ENCODE measurements at places on chromosomes 16 and 17. TPM values are rescaled to one million over a fixed set of nuclear protein-coding genes. Genes with fewer than 3 reads are reported as not detected.

Gene LITAFD
- not detected for polyA plus RNA-seq

Gene DHX58
- 7.1 TPM for polyA plus RNA-seq

Gene C1QTNF8
- not detected for polyA plus RNA-seq

DNA sequence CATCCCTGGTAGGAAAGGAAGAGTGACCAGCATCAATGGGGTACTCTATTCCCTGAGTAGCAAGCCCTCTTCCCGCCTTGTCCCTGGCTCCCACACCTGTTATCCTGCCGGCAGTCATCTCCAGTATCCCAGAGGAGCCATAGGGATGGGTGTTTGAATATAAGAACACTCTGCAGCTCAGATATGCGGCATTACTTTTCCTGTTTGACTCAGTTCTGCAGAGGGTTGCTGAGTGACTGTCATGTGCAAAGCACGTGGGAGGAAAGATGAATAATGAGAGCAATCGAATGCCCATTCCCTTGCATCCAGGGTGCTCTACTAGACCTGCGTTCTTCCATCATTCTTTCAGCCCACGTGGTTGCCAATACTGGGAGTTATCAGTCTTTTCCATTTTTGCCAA, 115.1 kb downstream of the PRKCB start:
- DNase-seq: no peak

DNA sequence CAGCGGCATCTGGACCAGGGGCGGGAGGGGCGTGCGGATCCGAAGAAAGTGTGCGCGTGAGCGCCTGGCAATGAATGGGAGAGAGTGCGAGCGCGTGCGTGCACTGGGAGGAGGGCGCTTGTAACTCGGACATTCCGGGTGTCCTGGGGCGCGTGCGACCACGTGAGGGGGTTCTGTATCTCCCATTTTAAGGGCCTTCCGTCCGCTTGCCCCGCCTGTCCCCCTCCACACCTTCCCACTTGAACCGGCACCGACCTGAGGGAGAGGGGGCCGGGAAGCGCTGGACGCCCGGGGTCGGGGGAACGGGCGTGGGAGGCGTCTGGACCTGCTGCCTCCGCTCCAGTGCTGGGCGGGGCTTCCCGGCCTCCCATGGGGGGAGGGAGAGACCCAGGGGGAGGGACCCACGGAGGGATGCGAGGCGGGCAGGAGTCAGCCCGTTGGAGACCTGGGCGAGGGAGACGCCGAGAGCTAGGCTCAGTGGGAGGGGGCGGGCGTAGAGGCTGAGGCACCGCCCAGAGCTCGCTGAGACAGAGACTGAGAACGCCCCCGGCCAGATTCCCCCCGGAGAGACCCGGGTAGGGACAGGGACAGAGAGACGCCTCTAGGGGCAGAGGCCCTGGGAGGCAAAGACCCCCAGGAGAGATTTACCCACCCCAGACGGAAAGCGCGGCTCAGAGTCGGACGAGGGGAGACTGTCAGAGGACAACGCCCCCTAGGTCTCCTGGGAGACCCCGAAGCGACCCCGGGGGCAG, at the start of gene KREMEN2:
Gene KREMEN2 (plus strand): TSS at position 553 of the 752 bp plus-strand sequence. CDS start 246 bp downstream, outside the sequence.
- no peak for DNase-seq

DNA sequence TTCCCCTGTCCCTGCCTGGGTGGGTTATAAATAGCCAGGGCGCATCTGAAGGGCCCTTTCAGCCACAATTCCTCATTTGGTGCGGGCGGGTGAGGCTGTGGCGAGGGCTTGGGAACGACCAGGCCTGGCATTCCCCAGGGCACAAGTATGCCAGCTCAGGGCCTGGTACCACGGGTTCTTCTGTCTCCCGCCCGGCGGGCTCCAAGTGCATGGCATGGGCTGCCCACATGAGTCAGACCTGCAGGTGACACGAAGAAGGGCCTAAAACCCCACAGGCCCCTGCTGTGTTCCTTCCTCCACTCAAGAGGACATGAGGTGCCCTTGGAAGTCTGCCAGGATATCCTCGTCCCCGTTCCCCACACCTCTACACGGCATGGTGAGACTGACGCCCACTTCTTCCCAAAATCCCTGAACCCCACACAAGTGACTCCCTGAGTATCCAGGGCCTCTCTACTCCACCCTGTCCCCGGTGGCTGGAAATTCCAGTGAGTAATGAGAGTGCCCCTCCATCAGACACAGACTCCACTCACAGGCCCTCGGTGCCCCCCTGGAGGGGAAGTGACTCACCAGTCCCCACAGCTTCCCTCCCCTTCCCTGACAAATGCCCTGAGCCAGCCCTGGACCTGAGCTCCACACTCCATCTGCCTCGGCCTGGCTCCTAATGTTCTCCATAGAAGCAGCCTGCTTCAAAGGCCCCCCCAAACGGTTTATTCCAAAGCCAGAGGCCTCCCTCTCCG, 68.8 kb downstream of the ABR start:
- no peak for DNase-seq

GRCh38 chr17:39139561-39139960, 11.9 kb downstream of the PLXDC1 start:
- no peak for DNase-seq

Measured in renal cortex interstitium (tissue), 15 donors.